Regular cardiac myocyte (primary cell): ENCODE measurements at places on chromosomes 3 and 15. TPM values are rescaled to one million over a fixed set of nuclear protein-coding genes. Genes with fewer than 3 reads are reported as not detected.

The RCCD1 gene
- 11.3 and 15.7 TPM in 2 replicates for total RNA-seq

The SLC6A11 gene
- under 0.01 TPM in 2 replicates for total RNA-seq

The ELL3 gene
- total RNA-seq: 1.7 and 1.9 TPM in 2 replicates

The GOLGA8Q gene
- total RNA-seq: 0.58 and 1.4 TPM in 2 replicates
